ENCODE measurements at places on chromosomes 6 and 20.

DNA sequence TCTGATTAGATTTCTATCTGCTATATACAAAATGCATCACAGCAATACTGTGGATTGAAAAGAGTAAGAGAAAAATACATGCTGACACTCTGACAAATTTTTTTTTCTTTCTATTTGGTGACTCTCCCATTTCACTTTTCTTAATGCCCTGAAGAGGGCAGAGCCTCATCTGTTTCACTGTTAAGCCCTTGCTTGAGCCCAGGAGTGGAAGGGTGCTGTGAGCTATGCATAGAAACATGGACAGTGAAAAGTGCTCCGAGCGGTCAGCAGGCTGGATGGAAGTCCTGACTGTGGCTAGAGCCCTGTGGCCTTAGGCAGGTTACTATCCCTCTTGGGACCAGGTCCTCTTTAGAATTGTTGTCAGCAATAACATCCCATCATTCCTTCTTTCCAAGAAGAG is 17.4 kb upstream of the CSE1L start:
- no peak for DNase-seq

GRCh38 chr6:116210750-116211425 is 43.0 kb downstream of the TSPYL4 start:
- DNase-seq = no peak

GRCh38 chr20:33568378-33568777 is 78.5 kb downstream of the CBFA2T2 start:
- DNase-seq = peak; percentile 92

- DNase-seq = no peak
Measured at GRCh38 chr6:9334979-9335378, 899.6 kb upstream of the SLC35B3 start.

- DNase-seq = no peak
Measured at GRCh38 chr20:59559024-59559817, 45.1 kb upstream of the PHACTR3 start.

GRCh38 chr6:104940893-104941728 is 15.8 kb upstream of the LIN28B start:
- no peak for DNase-seq

- DNase-seq = no peak
Measured at GRCh38 chr20:11403711-11404110, 514.0 kb upstream of the BTBD3 start.

GRCh38 chr6:7341989-7342742 is 29.2 kb upstream of the SSR1 start:
- DNase-seq = peak; percentile 47

- no peak for DNase-seq
Measured at GRCh38 chr6:166005944-166006899, 161.4 kb downstream of the TBXT start.

DNA sequence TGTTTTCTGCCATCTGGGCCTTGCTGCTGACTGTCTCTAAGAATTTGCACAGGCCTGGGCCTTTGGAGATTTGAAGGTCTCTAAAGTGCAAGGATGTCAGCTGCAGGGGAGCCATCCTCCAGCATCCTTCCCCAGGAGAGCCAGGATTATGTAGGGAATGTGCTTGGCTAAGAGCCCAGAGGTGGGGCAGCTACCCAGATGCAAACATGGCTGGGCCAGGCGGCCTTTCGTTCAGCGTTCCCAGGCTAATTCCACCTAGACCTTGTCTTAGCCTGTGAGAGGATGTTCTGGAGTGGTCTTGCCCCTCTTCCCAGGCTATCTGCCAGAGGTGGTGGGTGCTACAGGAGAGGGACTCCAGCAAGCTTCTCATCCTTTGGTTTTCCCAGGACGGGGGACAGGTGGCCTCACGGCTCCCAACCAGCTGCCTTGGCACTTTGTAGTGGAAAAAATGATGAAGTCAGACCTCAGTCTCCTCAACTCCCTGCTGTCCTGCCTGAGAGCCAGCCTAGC is 7.7 kb upstream of the PTGIS start:
- no peak for DNase-seq
